ENCODE measurements at places on chromosomes 3 and 15. TPM values are rescaled to one million over a fixed set of nuclear protein-coding genes. Genes with fewer than 3 reads are reported as not detected.

PRR20G gene
- total RNA-seq = 0.14 TPM

KCNMB3 gene
- 1.3 TPM for total RNA-seq

KLHL6 gene
- total RNA-seq = not detected

TRPM1 gene
- total RNA-seq = not detected

TYRO3 gene
- 12.6 TPM for total RNA-seq

GOLGA6L10 gene
- 0.38 TPM for total RNA-seq

LRTM1 gene
- not detected for total RNA-seq

TMEM202 gene
- not detected for total RNA-seq

UCN2 gene
- 8.6 TPM for total RNA-seq

TMEM40 gene
- 0.88 TPM for total RNA-seq

HYAL1 gene
- total RNA-seq = 0.50 TPM

UROC1 gene
- not detected for total RNA-seq

CAMK2N2 gene
- 1.3 TPM for total RNA-seq

XCR1 gene
- total RNA-seq = not detected

All from A549 treated with RU486 at 1 μM for 4 hours (cell line).